GM23338 (cell line): ENCODE measurements at places on chromosomes 16 and 17.
A peak's percentile ranks its signal among the peaks of the same experiment; 100 is the strongest.

GRCh38 chr17:7558544-7559319 lies at the start of gene TNFSF13:
TNFSF13 (plus strand) TSS chr17:7558750; CDS start chr17:7559040, 290 bp downstream.
- DNase-seq = no peak

DNA sequence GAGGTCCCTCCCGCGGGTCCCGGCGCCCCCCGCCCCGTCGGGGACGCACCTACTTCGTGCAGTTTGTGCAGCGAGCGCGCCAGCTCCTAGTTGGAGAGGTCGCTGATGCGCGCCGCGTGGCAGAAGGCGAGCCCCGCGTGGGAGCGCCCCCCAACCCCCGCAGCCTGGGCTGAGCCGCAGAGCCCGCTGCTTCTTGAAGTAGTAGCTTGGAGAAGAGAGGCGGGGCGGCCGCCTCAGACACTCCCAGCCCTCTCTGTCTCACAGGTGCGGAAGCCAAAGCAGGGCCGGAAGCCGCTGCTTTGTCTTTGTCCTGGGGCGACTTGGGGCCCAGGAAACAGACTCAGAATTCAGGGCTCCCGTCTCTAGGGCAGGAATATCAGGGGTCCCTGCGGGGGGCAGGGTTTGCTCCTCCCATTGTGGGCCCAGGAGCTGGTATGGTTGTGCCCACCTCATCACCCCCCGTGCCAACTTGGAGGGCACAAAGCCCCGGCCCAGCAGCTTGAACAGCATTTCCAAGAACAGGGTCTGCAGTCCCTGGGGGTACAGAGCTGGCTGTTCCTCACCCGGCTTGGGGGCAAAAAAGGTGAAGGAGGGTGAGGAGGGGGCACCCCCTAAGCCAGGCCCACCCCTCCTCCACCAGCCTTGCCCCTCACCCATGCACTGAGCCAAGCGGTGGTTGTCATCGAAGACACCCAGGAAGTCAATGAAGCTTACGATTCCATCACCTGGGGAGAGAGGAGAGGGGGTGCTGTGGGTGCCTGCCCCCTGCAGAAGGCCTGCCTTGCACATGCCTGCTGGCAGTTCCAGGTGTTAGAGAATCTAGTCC lies 13.5 kb downstream of the SPATA32 start:
- peak; percentile 85 for DNase-seq

DNA sequence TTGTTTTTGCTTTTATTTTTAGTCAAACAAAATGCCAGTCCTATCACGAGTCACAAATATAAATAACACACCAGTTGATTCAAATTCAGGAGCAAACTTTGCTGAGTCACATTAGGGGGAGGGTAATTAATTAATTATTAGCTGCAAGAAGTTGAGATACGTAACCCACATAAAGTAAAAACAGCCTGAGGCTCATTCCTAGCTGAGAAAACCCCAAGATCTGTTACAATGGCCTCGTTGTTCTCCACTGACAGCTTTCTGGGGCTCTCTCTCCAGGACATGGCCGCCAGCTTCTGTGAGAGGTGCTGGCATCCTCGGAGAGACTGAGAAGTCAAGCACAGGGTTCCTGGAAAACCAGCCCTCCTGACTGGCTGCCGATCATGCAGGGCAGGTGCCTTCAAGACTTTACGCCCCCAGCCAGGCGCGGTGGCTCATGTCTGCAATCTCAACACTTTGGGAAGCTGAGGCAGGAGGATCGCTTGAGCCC lies 11.1 kb downstream of the RAB40B start:
- no peak for DNase-seq

DNA sequence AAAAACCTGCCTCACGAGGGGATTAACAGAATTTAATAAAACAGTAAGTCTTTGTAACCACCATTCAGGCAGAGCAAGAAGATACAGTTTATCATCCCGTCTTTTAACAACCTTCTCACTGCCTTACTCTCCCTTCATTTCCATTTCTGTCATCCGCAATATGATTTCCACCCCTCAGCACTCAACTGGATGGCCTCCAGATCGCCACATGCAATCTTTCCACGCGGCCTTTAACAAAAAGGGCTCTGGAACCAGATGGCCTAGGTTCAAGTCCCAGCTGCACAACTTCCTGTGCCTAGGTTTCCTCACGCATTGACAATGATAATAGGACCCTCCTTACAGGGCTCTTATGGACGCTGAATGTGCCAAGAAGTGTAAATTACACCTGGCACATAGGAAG lies 103.6 kb downstream of the GAS7 start:
- no peak for DNase-seq

DNA sequence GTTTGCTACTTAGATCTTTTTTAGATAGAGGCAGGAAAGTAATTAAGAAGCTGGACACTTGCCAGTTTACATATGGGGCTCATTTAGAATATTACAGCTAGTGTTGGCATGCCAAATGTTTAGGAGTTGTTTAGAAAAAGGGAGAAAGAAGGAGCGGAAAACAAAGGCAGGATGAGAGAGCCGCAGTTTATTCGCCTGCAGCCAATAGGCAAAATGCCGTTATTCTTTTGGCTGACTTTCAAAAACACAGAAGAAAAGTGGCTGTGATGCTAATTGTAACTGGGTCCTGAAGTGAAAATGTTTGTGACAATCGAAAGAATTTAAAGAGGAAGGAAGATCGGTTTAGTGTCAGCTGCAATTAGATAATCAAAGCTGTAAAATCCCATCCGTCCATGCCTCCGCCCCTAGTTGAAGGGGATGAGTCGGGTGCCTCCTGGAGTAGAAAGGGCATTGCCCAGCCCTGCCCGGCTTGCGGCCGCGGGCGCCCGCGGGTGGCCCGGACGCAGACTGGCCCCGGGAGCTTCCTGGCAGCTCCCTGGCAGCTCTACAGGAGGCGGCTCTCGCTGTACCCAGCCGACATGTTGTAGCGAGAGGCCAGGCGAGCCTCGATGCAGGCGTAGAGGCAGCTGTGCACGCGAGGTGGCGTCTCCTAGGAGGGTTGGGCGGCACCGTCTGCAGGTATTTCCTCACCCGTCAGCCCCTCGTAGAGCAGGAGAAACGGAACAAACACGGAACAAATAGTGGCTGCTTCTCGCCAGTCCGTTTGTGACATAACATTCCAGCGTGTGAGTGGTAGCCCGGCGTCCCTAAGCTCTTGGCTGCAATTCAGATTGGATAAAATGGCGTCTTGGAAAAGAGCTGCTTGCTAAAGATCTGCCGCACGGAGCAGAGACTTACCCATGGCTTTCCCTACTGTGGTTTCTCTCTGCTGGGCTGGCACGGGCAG lies 82.2 kb downstream of the TNRC6C start:
- DNase-seq = peak; percentile 27

GRCh38 chr17:61128661-61129115 lies 271.0 kb upstream of the TBX2 start:
- no peak for DNase-seq

- no peak for DNase-seq
These were observed 29.6 kb downstream of the WNT9B start for GRCh38 chr17:46881015-46881414.

DNA sequence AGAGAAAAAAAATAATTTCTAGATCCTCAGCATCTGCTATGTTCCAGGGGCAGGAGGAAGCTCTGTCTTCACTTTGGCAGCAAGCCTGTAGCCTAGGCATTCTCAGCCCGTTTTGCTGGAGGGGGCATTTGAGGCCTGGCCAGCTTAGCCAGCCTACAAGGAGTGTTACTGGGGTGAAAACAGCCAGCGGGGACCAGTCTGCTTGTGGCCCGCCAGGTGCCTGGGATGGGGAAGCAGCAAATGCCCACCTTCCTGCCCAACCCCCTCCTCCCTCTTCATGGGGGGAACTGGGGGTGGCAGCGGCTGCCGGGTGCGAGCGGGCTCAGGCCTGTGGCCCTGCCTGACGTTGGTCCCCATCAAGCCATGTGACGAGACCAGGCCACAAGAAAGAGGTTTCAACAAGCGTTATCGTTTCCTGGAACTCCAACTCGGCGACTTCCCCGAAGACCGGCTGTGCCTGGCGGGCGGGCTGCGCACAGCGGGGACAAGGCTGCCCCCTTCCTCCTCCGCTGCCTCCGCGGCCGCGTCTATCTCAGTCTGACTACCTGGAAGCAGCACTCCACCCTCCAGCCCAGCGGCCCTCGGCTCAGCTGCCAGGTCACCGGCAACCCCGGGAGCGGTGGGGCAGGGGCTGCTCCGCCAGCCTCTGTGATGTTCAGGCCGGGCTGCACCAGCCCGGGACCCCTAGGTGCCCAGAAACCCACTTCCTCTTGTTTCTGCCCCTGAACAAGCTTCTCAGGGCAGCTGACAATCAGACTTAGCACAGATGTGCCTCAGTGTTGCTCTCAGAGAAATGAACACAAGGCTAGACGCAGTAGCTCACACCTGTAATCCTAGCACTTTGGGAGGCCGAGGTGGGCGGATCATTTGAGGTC lies 22.9 kb downstream of the SOCS1 start:
- DNase-seq = peak; percentile 75
